ENCODE measurements at places on chromosomes 2 and 18.

DNA sequence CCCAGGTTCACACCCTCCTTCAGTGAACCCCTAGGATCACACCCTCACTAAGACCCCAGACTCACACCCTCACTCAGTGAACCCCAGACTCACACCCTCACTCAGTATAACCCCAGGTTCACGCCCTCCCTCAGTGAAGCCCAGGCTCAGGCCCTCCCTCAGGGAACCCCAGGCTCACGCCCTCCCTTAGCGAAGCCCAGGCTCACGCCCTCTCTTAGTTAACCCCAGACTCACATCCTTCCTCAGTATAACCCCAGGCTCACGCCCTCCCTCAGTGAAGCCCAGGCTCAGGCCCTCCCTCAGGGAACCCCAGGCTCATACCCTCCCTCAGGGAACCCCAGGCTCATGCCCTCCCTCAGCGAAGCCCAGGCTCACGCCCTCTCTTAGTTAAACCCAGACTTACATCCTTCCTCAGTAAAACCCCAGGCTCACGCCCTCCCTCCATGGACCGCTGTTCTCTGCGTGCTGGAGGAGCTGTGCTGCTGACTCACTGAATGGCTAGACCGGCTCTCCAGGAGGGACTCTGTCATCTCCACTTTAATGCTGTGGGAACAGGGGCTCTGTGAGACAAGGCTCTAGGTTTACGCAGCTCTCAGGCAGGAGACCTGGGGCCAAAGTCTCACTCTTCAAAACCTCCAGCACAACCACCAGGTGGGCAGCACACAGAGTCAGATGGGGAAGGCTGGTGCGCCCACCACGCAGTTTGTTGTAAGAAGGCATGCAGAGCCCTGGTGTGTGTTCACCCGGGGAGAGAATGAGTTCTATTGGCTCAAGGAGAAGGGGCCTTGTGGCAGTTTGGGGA is 506.9 kb upstream of the MYT1L start:
- DNase-seq, result no peak

- DNase-seq, result no peak
Measured at GRCh38 chr2:23569761-23570365, 184.9 kb downstream of the KLHL29 start.

GRCh38 chr2:152483276-152484063 is 148.5 kb downstream of the FMNL2 start:
- DNase-seq, result peak; percentile 42

- no peak for DNase-seq
Measured at GRCh38 chr2:152280780-152281179, 54.2 kb upstream of the FMNL2 start.

DNA sequence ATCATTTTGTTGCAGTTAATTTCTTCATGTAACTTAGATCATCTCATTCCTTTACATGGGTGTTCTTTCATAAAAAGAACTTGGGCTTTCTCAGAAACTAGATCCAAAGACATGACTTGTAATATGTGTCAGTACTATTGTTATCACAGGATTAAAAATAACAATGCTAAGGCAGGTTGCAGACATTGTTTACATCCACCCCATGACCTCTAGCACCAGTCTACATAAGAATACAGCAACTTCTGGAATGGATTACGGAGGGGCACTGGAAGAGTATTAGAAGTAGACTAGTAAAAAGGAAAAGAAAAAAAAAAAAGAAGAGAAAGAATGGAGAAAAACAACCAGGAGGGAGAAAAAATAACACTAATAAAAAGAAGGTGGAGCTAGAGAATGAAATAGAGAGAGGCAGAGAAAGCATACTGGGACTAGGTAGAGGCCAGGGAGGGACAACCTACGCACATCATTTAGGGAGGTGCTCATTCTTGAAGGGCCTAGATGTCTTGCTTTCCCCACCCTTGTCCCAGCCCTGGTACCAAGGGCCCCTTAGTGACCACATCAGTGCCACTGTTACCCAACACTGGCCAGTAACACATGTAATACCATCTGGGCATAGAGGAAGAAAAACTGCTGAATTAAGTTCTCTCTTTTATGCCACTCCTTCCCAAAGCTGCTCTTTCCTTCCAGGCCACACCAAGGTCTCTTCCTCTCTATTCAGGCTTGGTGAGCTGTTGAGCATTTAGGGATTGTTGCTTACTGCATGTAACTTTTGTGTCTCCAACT is 70.6 kb upstream of the KLF7 start:
- DNase-seq, result no peak

DNA sequence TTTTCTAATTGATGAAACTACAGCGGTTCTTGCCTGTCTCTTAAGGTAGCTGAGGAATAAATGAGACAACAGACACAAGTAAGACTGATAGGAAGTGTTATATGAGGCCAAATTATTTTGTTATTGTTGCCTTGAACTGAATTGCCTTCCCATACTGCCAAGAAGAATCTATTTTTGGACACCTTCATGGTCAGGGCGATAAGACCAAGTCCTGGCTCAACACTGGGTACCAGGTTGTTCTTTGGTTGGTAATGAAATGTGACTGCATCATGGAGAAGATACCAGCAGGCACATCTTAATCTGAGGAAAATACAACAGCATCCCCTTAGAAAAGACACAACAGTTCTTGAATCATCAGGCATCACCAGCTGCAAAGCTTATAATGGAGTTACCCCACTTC is 23.7 kb downstream of the MSGN1 start:
- DNase-seq, result no peak

DNA sequence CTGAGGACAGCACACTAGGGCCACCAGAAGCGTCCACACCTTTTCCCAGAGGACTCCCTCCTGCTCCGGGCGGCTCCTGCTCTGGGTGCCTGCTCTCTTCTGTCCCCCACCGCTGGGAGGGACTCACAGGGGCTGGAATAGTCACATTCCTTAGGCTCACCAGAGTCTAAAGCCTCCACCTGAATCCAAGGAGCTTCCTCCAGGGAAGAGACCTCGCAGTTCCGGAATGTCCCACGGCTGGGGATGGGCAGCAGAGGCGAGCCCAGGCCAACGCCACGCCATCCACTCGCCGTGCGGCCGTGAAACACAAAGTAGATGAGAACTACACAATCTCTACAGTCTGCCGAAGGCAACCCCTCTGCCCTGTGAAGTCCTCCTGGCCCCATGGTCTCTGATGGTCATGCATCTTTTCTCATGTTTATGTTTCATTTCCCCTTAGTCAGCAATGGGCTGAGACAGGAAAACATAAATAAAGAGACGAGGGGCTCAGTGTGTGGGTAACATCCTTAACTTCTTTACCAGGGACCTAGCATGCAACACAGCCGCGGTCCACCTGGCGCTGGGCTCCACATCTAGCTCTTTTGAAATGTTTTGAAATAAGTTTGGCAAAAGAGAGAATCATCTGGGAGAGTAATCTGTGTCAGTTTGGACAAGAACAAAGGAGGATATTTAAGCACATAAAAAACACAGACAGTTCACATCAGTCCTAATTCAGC is 98.4 kb downstream of the PXDN start:
- no peak for DNase-seq

DNA sequence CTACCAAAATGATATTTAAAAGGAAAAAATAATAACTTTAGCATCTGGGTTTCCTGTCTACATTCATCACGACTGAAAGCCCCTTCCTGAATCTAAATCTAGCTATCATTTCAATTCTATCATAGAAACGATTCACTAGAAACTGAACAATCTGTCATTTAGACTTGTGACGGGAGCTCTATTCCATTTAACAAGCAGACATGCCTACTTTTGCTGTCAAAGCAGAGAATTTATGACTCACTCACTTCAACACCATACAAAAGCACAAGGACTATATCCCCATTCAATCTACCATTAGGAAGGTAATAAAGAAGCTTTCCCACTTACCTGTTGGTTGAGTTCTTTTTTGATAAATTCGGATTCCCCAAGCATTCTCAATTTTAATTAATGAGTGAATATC is 1072.3 kb downstream of the LRP1B start:
- DNase-seq, result no peak

DNA sequence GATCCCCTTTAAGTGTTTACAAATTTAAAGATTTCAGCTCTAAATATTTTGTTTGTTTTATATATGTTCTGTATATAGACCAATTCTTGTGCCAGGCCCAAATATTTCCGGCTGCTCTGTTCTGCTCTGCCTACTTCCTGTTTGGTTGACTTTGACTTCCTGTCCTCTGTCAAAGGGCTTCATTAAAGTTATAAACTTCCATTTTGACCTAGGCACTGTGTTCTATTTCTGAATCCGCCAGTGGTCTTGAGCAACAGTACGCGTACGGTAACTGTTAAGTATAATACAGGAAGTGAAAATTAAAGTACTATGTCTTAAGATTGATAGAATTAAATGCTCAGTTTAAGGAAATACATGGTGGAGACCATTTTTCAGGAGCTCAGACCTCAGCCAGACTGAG is 13.5 kb upstream of the REL start:
- no peak for DNase-seq

DNA sequence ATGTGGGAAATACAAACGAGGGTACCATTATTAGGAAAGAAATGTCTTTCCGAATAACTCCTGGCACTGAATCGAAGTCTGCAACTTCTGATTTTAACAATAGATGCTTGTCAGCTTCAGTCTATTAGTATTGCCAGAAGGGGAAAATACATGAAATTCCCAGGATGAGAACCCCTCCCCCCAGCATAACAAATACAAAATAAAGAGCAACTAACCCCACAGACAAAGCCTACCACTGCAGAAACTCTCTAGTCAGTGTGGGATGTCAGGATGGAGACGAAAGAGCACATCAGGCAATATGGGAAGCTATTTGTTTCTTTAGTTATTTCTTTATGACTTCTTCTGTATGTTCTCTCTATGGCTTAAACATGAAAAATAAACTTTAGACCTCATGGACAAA is 365.0 kb upstream of the CDH2 start:
- no peak for DNase-seq

DNA sequence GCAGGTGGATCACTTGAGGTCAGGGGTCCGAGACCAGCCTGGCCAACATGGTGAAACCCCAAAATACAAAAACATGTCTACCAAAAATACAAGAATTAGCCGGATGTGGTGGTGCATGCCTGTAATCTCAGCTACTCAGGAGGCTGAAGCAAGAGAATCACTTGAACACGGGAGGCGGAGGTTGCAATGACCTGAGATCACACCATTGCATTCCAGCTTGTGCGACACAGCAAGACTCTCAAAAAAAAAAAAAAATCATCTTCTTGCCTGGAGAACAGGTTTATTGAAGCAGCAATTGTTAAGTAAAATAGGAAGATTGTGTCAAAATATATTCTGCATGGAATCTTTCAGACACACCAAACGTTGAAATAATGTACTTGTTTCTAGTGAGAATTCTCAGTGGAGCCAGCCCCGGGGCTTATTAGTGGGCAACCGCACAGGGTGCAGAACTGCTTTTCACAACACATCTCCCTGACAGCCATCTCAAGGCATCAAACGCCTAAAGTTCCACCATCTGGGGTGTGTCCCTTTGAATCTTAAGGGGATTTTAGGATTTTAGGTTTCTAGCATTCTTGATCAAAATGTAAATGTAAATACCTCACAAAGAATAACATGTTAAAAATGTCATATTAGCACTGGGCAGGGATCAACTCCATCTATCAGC is 28.6 kb upstream of the PPP4R1 start:
- no peak for DNase-seq

DNA sequence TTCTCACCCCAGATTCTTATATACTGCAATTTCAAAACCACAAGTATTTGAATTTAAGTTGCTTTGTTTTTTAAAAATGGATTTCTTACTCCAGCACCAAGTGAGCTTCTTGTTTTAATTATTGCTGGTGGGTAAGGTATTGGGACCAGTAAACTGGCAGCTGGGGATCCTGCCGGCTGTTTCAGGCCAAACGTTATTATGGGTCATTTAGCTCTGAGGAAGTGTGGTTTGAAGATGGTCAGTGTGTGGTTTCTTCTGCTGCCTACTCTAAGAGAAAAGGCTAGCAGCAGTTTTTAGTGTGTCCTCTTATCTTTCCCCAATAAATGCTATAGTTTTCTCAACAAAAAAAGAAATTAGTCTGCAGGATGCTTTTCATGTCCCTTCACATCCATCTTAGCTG is 30.6 kb downstream of the CFAP221 start:
- no peak for DNase-seq

- no peak for DNase-seq
Measured at GRCh38 chr2:79369127-79369526, 143.7 kb upstream of the CTNNA2 start.

- DNase-seq, result no peak
Measured at GRCh38 chr2:196914867-196915460, 11.5 kb downstream of the PGAP1 start.

- no peak for DNase-seq
Measured at GRCh38 chr18:75799449-75800330, 372.2 kb upstream of the SMIM21 start.

DNA sequence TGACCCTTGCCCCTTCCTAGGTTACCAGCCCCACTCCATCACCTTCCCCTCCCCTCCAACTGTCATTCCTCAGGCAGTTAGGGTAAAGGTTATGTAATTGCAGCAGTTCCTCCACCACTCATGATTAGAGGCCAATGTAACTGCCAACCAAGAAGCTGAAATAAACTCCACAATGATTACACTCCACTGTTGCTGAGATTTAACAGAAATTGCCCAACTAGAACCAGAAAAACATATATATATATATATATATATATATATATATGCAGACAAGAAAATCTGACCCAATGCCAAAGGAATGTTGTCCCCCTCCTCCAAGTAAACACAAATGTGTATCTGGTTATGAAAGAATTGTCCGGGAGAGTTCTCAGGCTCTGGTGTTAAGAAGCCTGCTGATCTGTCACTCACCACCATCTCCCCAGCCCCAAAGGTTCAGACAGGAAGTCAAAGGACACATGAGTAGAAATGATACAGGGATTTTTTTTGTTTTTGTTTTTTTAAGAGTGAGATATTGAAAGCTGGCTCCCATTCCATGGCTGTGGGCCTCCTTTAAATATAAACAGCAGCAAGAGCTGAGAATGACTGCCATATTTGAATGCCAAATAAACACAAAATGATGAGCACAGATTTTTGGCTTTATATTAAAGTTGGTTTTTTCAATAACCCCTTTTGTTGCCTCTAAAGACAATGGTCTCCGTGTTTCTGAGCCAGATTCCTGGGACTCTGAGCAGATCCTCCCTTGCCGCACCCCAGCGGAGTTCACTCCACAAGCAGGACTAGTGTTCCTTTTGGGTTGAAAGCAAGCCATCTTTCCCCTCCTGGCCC is 127.2 kb upstream of the MAPRE2 start:
- no peak for DNase-seq

DNA sequence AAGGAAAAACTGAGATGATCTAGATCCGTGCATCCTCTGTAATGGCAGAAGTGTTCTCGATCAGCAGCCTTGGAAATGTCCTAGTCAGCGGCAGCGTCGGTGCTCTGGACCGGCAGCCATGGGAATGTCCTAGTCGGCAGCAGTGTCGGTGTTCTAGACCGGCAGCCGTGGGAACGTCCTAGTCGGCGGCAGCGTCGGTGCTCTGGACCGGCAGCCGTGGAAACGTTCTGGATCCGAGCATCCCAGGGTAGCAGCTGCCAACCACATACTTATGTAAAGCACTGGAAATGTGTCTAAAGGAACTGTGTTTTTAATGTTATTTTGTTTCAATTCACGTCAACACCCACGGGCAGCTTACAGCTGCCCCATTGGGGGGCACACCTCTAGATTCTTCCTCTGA is 58.7 kb downstream of the GBX2 start:
- DNase-seq, result no peak

GRCh38 chr2:63764630-63765029 is 77.1 kb upstream of the UGP2 start:
- DNase-seq, result no peak

- no peak for DNase-seq
Measured at GRCh38 chr18:46293742-46294181, 189.6 kb downstream of the HAUS1 start.

GRCh38 chr18:67766930-67767329 is 250.4 kb upstream of the DSEL start:
- peak; percentile 68 for DNase-seq

- peak; percentile 24 for DNase-seq
Measured at GRCh38 chr2:42859006-42859552, 66.7 kb upstream of the HAAO start.

Measured in AG04449 (cell line).